ENCODE measurements at places on chromosomes 5 and 9. TPM values are rescaled to one million over a fixed set of nuclear protein-coding genes. Genes with fewer than 3 reads are reported as not detected.

DNA sequence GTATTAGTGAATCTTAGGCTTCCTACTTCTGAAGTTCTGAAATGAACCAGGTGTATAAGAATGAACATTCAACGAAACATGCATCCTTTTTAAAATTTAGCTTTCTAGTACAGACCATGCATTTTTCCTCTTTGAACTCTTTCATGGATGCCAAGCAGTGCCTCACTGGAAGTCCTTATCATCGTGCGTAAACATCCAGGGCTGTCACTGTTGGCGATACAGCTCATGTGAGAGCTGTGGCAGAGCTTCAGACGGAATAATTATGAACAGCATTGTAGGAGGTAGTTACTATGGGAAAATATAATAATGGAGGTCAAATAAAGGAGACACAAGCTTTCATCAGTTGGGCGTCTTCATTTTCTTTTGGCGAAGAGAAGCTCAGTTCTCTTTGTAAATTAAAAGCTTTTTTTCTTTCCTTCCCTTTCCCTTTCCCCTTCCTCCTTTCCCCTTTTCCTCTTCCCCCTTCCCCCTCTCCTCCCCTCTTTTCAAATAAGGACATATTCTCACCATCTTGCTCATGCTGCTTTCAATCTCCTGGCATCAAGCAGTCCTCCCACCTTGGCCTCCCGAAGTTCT is 167.3 kb downstream of the KDM4C start:
- no peak for DNase-seq

Gene PCDHA1
- total RNA-seq: 0.61 TPM

DNA sequence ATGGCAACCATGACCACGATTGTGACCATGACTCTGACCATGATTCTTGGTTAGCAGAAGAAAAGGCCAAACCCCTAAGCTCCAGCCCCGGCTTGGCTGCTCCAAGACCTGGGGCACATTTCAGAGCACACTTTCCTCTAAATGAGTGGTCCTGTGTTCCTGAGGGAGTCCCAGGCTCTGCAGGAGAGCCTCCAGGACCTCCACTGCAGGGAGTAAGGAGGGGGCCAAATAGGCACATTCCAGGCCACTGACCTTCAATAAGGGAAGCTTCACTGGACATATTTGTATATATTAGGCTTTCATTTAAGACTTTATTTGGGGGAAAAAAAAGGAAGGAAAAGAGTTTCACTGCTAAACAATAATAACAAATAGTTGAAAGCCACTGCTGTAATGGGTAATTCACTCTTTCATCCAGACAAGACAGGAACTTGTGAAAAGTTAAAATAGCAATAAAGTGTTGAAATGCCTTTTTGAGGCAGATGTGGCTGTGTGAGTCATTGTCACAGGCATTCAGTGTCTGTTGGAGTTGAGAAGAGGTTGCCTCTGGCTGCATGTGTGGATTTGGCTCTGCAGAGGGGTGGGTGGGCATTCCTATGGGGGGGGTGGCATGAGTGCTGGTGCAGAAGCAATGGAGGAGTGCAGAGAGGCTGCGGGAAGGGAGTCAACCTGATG is 63.9 kb upstream of the TGFBR1 start:
- DNase-seq: no peak

Gene PPP3R2
- total RNA-seq: not detected

Gene PPP6C
- total RNA-seq: 53.3 TPM

DNA sequence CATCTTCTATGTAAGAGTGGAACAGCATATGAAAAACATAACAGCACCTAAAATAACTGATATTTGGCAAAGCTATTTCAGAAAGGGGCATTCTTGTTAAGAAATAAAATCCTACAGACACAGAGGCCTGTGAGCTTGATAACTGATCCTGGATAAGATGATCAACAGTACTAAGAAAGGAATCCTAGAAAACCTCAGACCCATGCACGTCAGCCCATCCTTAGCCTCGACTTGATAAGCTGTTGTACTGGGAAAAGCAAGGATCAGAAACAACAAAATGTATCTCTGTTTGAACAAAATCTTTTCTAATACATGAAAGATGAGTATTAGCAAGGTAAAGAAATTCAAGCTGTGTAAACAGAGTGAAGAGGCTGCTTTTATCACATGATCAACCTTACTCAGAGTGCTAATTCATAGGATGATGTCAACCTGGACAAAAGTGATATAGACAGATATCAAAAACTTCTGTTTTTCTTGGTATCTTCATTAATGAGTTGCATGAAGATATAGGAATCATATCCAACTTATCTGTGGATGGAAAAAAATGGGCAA is 15.2 kb downstream of the LIFR start:
- DNase-seq: no peak

DNA sequence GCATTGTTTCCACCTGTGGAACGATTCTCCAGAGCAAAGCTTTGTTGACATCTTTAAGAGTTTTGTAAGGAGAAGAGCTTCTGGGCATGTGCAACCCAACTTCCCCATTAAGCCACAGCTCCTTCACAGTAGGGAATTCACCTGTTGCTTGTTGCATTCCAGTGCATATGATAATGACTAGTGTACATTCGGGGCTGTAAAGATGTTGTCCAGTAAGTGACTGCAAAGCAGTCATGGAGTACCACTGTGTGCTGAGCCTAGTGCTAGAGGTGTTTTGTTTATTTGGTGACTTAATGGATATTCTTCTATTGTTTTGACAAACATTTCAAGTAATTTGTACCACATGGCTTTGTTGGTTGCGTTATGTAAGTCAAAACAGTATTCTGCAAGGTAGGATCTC is 12.8 kb downstream of the UGCG start:
- no peak for DNase-seq

Gene TYRP1
- total RNA-seq: not detected

Data from H9 (cell line).